Right lobe of liver (tissue), 6 donors: ENCODE measurements at places on chromosomes 12 and 14. TPM values are rescaled to one million over a fixed set of nuclear protein-coding genes. Genes with fewer than 3 reads are reported as not detected.

- no peak for DNase-seq
These were observed 13.4 kb upstream of the NIN start for GRCh38 chr14:50844391-50844790.

GRCh38 chr14:78947681-78948080 lies 777.5 kb downstream of the NRXN3 start:
- no peak for DNase-seq

- no peak for DNase-seq
These were observed 151.6 kb downstream of the FOXA1 start for GRCh38 chr14:37443461-37443860.

- no peak for DNase-seq
These were observed 211.3 kb upstream of the KRR1 start for GRCh38 chr12:75722714-75723200.

DNA sequence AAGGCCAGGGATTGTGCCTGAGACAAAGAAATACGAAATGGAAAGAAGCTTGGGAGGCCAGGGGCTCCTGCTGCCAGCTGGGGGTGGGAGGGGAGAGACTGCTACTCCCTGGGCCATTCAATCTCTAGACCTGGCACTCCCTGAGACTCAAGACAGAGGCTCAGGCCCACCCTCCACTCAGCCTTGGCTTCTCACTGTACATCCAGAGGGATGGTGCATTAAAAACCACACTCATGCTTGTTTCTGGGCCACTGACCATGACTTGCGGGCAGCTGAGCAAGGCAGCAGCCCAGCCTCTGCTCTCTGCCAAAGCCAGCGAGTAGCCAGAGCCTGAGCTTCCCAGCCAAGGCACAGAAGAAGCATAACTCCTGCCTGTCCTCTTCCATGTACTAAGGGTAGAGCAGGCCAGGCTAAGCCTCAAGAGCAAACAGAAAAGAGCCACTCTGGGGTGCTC lies 41.5 kb downstream of the PITPNM2 start:
- no peak for DNase-seq

- no peak for DNase-seq
These were observed 107.0 kb upstream of the PRICKLE1 start for GRCh38 chr12:42696406-42697149.

The LTBP2 gene
- 0.95 TPM for total RNA-seq

DNA sequence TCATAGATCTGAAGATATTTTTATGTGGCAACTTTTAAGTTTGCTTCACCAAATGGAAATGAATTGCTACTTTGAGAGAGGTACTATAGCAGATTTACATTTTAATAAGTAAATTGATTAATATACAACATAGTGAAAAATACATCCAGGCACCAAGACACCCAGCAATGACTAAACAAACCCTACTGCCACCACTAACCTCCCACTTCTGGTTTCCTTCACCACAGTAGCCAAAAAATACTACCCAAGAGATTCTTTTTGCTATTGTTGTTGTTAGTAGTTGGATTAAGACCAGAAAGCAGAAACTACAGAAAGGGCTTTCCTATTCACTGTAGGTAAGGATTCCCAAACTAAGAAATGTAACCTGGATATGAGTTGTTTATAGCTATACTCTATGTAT lies 54.1 kb downstream of the COCH start:
- DNase-seq, result no peak

DNA sequence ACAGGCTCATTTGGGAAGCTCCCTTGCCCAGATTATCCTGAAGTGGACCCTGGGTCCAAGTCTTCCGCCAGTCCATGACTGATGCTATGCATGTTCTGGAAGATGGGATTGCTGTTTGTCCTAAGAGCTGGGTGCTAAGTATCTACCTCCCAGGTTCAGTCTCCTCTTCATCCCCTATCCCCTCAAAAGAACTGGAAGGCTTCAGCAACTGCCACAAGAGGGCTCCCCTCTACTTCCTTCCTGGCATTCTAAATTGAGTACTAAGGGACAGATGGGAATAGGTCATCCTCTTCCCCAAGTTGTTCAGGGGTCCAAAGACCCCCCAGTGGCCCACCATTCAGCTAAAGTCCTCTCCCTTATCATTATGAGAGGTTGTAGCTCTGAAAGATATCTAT lies 9.0 kb upstream of the FKBP11 start:
- no peak for DNase-seq

DNA sequence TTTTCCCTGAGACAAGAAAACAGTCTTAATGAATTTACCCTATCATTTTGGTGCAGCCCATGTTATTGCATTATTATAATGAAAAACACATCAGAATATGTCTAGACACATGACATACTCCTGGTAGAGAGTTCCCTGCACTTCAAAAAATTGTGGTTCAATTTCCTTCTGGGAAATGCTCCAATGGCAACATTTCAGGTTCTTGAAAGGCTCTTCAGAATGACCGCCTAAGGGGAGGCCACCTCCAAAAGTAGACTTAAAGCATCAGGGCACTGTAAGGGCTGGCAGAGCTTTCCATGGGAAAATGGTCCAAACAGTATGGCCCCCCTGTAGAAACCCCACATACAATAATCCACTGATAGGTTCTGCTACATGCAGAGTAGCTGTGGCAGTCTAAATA lies 110.7 kb downstream of the SLC25A21 start:
- no peak for DNase-seq

DNA sequence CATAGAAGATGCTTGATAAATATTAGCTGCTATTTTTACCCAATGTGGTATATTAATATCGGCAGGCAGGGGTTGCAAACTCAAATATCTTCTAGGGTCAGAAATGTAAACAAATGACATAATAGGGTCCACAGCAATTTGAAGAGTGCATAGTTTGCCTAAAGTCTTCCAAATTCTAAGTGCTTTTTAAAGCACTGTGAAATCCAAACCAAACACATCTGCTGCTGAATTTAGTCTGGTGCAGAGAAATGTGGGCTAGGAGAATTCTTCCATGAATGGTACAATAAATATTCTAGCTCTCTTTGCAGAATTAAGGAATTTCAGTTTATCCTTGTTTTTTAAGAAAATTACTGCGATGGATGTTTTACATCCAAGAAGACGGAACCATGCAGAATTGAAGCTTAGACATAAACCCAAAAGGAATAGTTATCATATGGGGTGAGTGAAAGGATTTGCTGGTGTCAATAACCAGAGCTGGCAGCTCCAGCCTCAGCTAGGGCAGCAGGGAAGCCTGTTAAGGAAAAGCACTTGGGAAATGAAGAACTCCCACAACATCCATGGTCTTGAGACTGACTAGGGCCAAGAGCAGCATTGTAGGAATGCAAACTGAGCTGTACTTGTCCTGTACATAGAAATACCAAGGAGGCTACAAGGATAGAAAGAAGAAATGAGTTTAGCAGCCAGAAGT lies 65.5 kb downstream of the PTPRR start:
- DNase-seq, result no peak

- DNase-seq, result no peak
These were observed 27.1 kb upstream of the PLD4 start for GRCh38 chr14:104897330-104898194.
